Nephron progenitor cell (in vitro differentiated cells): ENCODE measurements at places on chromosomes 2 and 18.

DNA sequence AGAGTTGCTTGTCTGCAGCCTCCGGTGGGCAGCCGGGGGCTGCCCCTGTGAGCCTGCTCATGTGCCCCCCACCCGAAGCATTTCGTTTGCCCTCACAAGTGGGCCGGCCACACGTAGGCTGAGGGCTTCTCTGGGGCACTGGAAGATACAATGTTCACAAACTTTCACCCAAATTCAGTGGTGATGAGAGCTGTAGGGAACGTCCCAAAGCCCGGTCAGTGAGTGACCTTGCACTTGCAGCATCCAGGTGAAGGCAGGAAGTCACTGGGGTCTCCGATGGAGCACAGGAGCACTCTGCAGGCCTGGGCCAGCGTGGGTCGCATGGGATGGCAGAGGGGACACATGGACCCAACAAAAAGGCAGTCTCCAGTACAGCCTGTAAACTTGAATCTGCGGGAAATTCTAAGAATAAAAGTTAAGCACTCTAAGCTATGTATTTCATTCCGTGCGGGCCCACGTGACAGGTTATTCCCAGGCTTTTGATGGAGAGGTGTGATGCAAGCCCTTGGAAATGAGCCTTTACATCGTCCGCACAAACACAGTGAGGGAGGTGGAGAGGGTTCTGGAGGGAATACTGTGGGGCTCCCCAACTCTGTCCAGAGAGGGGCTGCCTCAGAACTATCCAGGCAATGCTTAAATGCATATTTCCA, 42.5 kb downstream of the CNGA3 start:
- DNase-seq, result no peak

GRCh38 chr2:17899871-17900270, 21.4 kb downstream of the KCNS3 start:
- no peak for DNase-seq

- DNase-seq, result no peak
These were observed 625.2 kb downstream of the CPS1 start for GRCh38 chr2:211181626-211182025.

DNA sequence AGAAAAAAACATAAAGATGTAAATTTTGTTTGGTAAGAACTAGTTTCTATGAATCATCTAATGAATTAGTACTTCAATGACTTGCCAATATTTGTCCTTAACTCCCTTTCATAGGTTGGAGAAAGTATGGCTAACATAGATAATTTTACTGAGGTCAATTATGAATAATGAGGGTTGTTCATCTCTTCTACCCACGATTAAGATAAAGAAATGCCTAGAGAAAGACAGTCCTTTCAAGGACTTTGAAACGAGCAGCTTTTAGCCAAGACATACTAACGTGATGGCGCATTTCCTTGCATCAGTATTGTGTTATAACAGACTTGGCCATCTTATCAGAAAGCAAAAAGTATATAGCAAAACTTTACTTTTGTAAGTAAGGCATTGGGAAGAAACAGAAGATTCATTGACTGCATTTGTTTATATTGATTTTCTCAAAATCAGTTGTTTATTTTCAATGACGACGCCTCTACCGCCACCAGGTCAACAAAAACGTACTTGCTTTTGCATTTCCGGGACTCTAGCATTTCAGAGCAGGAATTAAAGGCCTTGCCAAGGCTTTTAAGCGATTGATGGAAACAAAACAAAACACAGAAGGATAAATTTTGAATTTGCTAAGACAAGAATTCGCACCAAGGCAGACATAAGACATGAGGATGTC, 961 bp downstream of the RBM43 start:
- no peak for DNase-seq
